GM23338 (cell line): ENCODE measurements at places on chromosomes 7 and 10. TPM values are rescaled to one million over a fixed set of nuclear protein-coding genes. Genes with fewer than 3 reads are reported as not detected.

Gene MMRN2
- polyA plus RNA-seq, result 0.32 and 0.70 TPM in 2 replicates

Gene LIPA
- 36.5 and 37.8 TPM in 2 replicates for polyA plus RNA-seq

Gene SPDYE9
- 0.78 and 1.1 TPM in 2 replicates for polyA plus RNA-seq

Gene OR2A12
- polyA plus RNA-seq, result not detected in 2 replicates

Gene MYL10
- polyA plus RNA-seq, result 0.75 and 1.3 TPM in 2 replicates

Gene ZC3HAV1L
- polyA plus RNA-seq, result 2.0 and 2.1 TPM in 2 replicates
